ENCODE measurements at places on chromosomes 13 and 19. TPM values are rescaled to one million over a fixed set of nuclear protein-coding genes. Genes with fewer than 3 reads are reported as not detected.

DNA sequence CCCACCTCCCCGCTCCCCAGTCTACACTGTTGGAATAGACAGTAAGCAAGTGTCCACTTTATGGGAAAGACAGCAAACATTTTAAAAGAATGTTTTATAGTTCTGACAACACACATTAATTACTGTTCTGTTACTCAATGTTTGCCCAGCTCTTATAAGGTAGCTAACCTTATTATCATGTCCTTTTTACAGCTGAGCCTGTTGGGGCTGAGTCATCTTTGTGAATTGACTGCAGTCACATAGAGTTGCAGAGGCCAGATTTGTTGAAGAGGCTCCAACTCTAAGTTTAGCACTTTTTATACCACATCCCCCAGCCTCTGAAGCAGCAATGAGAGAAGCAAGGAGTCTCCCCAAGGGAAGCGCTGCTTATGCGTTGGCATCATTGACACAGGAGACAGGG is 76.2 kb downstream of the C13orf42 start:
- DNase-seq, result no peak

The TMC4 gene
- total RNA-seq, result 0.79 TPM

The ZNF534 gene
- total RNA-seq, result not detected

DNA sequence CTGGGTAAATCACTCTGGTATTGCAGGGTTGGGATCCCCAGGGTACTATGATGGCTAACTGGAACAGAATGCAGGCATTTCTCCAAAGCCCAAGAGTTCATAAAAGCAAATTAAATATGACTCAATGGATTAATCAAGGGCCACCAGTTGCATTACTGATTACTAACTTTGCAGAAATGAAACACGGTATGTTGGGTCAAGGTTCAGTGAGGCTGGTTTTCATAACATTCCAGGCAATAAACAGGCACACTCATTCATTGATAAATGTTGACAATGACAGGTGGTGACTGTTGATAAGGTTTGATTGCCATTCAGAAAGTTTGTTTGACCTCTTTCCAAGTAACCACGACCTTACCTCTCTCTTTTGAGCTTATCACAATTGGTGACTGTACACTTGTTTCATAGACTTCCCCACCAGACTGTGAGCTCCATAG is 506 bp upstream of the AP1M1 start:
- DNase-seq, result no peak

DNA sequence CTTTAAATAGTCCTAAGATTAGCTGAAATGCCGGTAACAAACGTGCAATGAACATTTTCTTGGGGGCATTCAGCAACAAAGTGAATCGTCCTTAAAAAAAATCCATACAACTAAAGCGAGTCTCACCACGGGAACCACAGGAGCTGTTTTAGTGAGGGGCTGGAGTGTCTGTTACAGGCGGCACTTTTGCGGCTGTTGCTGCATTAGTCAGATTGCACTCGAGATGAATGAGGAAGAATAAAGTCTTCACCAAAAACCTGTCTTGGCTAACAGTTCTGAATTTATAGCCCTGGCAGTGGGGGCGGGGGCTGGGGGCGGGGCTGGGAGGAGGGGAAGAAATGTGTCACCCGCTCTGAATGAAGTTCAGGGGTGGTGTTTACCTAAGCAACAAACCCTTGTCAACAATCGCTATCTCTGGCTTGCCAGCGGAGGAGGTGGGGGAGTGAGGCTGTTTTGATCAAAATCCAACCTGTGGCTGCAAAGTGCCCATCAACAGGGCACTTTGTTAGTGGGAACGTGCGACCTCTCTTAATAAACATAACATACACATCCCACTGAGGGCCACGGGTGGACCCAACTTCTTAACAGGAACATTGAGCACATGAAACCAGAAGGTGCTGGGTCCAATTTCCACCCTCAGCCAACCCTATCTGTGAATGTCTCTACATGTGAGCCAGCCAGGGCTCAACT is 44.5 kb downstream of the RFX2 start:
- peak; percentile 59 for DNase-seq

DNA sequence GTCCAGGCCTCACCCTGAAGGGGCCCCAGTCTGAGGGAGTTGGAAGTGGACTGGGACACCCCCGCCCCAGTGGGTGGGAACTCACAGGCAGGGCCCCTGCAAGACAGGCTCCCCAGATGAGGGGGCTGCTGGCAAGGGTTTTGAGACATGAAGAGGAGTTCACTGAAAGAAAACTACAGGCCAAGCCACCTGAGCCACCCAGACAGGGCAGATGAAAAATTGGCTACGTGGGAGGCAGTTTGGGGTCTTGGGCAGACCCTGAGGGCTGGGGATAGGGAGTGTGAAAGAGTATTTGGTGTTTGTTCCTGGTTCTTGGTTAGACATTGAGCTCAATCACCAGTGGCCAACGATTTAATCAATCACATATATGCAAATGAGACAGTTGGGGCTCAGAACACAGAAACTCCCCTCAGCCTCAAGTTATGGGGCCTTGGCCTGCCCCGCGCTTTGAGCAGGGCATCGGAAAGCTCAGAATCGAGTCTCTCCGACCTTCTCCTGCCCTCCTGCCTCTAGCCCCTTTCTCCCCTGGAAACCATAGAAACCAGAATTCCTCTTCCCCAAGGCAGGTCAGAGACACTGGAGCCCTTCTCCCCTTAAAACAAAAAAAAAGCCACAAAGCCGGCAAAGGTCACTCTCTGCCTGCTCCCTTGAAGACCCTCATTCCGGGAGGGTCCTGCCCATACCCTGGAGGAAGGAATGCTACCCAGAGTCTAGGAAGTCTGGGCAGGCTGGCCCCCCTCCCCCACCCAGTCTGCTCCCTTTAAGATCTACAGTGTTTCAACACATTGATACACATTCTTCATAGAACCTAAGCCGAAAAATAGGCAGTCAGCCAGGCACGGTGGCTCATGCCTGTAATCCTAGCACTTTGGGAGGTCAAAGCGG is 1.3 kb upstream of the ISYNA1 start:
- no peak for DNase-seq

The MIER2 gene
- total RNA-seq, result 28.7 TPM

GRCh38 chr19:16899566-16900075 is 10.8 kb downstream of the F2RL3 start:
- DNase-seq, result no peak

The CELF5 gene
- total RNA-seq, result not detected

- no peak for DNase-seq
These were observed 43.4 kb downstream of the MYO9B start for GRCh38 chr19:17118957-17119356.

DNA sequence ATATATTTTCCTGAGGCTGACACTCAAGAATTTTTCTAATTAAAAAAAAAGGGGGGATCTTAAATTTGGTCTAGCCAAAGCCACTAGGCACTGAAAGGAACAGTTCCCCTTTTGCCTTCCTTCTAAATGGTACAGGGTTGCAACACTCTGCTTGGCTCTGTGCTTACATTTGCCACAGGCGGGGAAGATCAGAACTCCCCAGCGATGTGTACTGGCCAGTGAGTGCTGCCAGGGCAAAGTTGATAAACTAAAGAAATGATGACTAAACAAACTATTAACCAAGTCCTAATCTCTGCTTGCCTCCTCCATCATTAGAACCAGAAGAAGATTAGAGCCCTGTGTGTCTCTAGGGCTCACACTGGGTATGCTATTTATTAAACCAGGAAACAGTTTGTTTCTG is 75.3 kb upstream of the SCEL start:
- no peak for DNase-seq

GRCh38 chr13:86313421-86313820 is 514.2 kb upstream of the SLITRK6 start:
- DNase-seq, result no peak

The KLK4 gene
- total RNA-seq, result not detected

The TJP3 gene
- total RNA-seq, result 0.66 TPM

The ZNF91 gene
- 26.5 TPM for total RNA-seq

DNA sequence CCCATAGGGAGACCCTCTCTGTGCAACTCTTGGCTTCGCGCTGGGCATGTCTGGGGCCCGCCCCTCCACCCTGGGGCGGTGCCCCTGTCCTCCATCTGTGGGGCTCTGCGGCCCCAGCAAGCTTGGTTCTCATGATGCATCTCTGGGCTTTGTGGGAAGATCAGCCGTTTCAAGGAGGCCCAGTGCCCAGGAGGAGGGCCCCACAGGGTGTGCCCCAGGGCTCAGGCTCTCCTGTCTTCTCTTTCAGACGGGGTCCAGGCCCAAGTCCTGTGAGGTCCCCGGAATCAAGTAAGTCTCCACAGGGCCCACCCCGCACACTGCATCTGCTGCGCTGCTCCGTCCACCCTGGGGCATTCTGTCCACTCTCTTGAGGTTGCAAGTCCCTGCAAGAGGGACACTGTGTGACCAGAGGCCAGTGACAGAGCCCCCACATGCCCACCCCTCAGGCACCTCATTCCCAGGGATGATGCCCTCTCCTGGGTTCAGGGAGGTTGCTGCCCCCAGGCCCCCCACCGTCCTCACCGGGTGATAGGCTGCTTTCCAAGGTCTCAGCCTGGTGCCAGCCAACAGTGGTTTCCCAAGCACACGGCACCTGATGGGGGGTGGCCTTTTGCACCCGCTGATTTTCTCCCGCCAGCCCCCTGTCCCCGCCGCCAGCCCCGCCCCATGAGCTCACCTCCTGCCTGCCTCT is 31.7 kb downstream of the COMP start:
- DNase-seq, result no peak

GRCh38 chr13:109657395-109657794 is 129.0 kb downstream of the IRS2 start:
- no peak for DNase-seq

DNA sequence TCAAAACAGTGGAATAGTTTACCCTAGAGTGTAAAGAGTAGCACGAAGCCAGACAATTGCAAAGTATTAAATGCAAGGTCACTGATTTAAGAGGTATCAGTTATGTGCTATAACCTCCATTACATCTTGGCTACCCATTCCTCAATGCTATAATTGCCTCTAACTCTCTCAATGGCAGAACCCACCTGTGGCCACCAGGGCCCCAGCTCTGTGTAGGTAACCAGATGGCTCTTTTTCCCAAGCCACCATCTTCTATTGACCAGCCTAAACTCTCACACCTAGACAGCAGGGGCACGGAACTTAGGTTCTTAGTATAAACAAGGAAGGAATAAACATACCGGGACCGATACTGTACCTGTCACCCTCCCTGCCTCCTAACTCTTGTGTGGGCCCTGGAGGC is 277.6 kb downstream of the PCDH9 start:
- no peak for DNase-seq

DNA sequence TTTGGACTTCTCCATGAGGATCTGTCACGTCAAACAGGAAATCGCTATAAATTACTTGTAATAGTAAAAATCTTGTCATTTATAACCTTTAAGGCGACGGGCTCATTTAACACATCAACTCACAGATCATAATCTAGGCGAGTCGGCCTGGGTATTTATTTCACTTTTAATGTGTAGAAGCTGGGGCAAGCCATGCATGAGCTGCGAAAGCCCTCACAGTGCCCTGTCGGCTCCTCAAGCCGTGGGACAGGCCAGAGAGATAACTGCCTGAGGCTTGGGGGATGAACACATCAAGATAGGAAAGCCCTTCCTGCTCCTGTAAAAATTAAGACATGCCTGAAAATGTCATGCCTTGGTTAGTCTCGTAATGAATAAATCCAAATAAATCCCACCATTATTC is 30.8 kb downstream of the SOX1 start:
- DNase-seq, result no peak

- DNase-seq, result no peak
These were observed 21.0 kb upstream of the GRWD1 start for GRCh38 chr19:48424694-48425219.

The GRK1 gene
- total RNA-seq, result not detected

- DNase-seq, result no peak
These were observed 10.5 kb downstream of the STOML3 start for GRCh38 chr13:38979891-38980749.

- no peak for DNase-seq
These were observed 329.8 kb downstream of the MYO16 start for GRCh38 chr13:108959234-108959633.

DNA sequence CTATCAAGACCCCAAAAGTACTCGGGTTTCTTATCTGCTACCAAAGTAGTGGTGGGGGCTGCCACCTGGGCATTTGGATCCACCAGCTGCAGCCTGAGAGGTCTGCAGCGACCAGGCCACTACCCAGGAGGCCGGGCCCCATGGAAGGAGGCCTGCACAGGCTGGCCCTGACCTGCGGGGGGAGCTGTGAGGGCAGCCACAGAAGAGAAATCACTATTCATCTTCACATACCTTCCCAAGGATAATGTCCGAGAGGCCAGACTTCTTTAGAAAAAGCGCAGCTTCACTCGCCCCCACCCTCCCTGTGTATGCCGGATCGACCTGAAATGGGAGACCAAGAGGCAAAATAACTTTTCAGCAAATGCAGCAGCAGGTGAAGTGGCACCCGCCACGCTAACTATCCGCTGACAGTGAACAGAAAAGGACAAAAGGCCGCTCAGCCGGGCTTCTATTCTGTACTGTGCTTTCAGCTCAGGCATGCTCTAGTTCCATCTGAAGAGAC is 30.1 kb downstream of the EPS15L1 start:
- DNase-seq, result no peak

The CGB1 gene
- total RNA-seq, result not detected

- DNase-seq, result no peak
These were observed 86.8 kb downstream of the UBL3 start for GRCh38 chr13:29763436-29764180.

GRCh38 chr19:10321417-10321797 is 5.6 kb upstream of the FDX2 start:
- no peak for DNase-seq

The SYDE1 gene
- total RNA-seq, result 0.76 TPM

DNA sequence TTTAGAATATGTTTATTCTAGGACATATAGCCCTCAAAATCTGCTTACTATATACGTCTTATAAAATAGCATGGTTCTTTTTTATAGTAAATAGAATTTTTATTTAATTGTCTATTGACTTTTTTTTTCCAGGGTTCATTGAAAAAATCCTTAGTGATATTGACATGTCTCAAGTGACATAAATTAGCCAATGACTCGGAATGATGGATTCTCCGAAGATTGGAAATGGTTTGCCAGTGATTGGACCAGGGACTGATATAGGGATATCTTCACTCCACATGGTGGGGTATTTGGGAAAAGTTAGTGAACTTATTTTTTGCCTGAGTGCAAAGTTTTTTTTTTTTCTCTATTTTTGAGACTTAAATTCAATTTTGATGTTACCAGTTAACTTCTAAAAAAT is 3.2 kb downstream of the USPL1 start:
- DNase-seq, result no peak
